Smooth muscle cell of the brain vasculature (primary cell): ENCODE measurements at places on chromosomes 4 and X.

DNA sequence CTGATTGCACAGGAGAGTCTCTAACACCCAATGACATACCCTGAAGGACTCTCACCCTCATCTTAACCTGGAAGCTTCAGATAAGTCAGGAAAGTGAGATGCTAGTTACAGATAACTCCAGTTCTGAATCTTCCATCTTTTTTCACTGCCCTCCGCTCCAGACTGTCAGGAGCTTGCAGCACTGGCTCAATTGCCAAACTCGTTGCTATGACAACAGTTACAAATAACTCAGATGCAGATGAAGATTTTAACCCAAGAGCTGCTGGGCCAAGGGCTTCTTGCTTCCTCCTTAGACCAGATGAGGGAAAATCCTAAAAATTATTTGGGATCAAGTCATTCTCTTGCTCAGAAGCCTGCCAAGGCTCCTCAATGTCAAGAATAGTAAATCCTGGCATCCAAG lies 109.1 kb upstream of the HUWE1 start:
- no peak for DNase-seq

GRCh38 chr4:1402021-1402515 lies 4.2 kb downstream of the NKX1-1 start:
- no peak for DNase-seq

DNA sequence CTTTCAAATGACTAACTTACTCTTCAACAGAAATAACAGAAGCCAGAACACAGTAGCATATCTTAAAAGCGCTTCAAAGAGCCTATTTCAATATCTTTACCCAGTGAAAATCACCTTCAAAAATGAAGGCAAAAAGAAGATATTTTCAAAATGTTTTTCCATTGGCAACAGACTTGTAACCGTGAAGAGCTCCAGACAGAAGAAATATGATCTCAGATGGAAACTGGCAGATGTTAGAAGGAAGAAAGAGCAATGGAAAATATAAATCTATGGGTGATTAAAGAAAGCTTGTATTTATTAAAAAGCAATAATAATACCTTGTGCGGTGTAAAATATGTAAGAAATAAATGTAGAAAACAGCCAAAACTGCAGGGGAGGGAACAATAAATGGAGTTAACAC lies 35.7 kb downstream of the PRKG2 start:
- no peak for DNase-seq

GRCh38 chr4:7581477-7581876 lies 146.7 kb upstream of the PSAPL1 start:
- no peak for DNase-seq
